ENCODE measurements at places on chromosomes 3 and 15.
A peak's percentile ranks its signal among the peaks of the same experiment; 100 is the strongest.

- DNase-seq: no peak
Observed at GRCh38 chr3:62805106-62805505, 70.1 kb downstream of the CADPS start.

DNA sequence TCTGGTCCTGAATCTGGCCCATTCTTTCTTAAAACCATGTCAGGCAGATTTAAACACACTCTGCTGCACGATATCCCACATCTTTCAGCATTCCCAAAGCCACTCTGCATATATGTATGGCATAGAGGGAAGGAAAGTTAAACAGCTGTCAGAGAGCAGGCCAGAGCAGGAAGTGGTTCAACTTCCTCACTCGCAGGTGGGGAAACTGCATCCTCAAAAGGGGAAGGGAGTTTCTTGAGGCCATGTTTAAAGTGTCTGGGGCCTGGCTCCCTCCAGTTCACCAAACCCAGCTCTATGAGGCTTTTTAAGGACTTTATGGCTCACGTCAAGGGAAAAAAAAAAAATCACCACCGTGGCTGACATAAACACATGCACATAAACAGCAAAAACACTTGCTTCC lies 123.1 kb downstream of the OPA1 start:
- no peak for DNase-seq

GRCh38 chr15:47820057-47820746 lies 102.9 kb downstream of the SEMA6D start:
- DNase-seq: no peak

GRCh38 chr3:109033000-109033660 lies 79.5 kb upstream of the GUCA1C start:
- DNase-seq: no peak

- no peak for DNase-seq
Observed at GRCh38 chr15:27665002-27665401, 434.1 kb downstream of the OCA2 start.

- DNase-seq: no peak
Observed at GRCh38 chr3:69567023-69567709, 172.1 kb upstream of the MITF start.

DNA sequence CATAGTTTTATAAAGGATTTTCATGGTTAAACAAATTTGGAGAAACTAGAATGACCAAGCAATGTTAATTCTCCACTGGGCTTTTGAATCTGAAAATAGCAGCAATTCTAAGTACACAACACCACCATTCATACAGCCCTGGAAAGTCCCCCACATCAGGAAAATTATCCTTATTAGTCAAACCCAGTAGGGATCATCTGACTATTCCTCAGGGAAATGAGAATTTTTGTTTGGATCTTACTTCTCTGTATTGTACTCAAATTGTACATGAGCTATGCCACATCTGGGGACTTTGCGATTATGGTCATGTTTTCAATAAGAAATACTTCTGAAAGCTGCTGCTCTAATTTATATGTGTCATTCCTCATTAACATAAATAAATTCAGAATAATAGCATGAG lies 46.0 kb downstream of the RARB start:
- DNase-seq: no peak

GRCh38 chr3:194067949-194068362 lies 68.0 kb upstream of the HES1 start:
- no peak for DNase-seq

- no peak for DNase-seq
Observed at GRCh38 chr15:76492538-76492937, 156.0 kb downstream of the ISL2 start.

GRCh38 chr3:122052968-122053367 lies 2.2 kb upstream of the CD86 start:
- DNase-seq: no peak

DNA sequence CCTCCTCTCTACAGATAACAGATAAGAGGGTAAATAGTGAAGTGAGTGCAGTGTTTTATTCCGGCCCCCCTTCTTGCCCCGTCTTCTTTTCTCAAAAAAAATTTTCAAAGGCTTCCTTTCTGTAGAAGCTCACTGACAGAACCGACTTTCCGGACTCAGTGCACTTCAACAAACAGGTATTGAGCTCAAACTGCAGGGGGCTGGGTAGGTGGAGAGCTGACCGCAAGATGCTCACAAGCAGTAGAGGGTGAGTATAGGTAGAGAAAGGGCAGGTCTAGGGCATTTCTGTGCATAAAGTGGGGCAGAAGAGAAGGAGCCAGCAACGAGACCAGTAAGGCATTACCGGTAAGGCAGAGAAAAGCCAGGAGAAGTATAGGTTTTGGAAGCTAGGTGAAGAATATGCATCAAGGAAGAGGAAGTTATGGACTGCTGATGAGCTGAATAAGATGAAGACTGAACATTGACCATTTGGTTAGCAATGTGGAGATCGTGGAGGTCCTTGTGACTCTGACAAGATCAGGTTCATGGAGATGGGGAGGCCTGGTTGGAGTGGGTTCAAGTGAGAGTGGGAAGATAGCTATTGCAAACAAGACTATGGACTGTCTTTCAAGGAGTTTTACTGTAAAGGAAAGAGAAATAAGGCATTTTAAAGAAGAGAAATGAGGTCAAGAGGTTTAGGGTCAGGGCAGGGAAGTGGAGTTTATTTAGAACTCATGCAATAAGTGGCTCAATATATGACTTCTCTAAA lies 97.4 kb downstream of the ST6GAL1 start:
- DNase-seq: peak; percentile 57

DNA sequence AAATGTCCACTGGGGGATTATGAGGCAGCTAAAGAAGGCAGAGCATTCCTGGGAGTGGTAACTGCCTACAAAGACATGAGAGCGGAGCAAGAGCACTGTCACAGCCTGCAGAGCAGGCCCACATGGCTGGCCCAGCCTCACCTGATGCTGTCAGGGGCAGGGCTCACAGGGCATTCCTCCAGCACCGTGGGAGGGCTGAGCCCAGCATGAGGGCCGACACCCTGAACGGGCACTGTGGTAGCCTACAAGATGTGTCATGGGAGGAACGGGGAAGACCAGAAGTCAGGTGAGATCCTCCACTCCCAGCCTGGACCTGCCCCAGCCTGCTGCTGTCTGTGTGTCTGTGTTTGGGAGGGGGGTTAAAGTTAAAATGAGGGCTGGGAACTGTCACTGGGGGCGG lies 30.1 kb downstream of the CCDC12 start:
- DNase-seq: no peak

- DNase-seq: no peak
Observed at GRCh38 chr3:183247011-183247589, 6.0 kb upstream of the B3GNT5 start.

GRCh38 chr3:186826410-186826975 lies 16.0 kb upstream of the ADIPOQ start:
- no peak for DNase-seq

DNA sequence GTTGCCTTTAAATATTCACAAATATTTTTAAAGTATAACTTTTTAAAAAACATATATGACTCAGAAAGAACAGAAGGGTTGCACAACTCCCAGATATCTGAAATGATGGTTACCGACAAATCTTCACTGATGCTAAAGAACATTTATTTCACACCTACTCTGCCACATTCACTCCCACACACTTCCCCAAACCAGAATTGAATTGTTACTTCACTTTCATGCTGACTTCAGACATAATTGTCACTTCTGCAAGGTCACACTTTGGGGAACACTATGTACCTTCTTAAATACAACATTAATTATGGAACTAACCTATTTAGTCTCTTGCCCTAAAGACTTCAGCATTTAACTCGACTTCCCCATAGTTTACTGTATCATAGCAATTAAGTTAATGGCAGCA lies 795.1 kb downstream of the FHIT start:
- no peak for DNase-seq

- no peak for DNase-seq
Observed at GRCh38 chr3:84893211-84893610, 65.6 kb upstream of the CADM2 start.

GRCh38 chr3:47444103-47444502 lies 31.6 kb downstream of the SCAP start:
- no peak for DNase-seq

- DNase-seq: no peak
Observed at GRCh38 chr3:57078635-57079473, 18.4 kb downstream of the SPATA12 start.

DNA sequence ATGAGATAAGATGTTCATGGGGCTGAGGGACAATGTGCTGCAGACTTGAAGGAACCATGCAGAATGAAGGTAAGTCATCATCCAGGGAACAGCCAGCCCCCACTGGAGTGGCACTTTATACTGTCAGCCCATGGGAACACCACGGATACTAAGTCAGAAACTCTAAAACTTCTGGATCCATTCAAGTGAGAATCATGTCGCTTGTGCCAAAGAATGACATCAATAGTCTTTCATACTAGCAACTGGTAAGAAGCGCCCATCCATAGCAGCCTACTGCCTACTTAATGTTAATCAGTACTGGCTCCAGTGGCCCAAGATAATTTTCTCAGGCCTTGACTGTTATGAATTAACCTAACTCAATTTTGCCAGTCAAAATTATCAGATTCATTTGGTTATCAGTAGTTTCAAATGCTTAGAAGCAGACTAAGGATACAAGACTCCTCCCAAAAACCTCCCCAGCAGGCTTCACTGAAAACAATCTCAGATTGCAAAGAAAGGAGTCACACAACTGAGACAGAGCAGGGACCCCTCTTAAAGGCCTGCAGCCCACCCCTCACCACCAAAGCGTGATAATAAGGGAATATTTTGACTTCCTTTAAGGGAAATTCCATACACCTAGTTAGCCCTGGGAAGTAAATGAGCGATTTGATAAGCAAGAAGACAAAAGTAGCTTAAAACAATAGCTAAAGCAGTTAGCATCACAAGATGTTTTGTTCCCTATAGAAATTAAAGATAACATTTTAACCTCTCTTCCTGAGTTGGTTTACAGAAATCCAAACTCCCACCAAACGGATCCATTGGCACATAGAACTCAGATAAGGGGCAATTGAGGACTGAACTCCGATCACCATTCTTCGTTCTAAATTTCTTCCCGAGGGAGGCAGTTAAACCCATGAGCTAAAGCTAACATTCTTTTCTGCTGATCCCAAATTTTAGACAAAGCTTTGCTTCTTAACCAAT lies 98.8 kb downstream of the TGFBR2 start:
- no peak for DNase-seq

- no peak for DNase-seq
Observed at GRCh38 chr3:51673802-51674654, 3.0 kb downstream of the TEX264 start.

- DNase-seq: no peak
Observed at GRCh38 chr3:179956416-179956830, 80.3 kb downstream of the PEX5L start.

GRCh38 chr3:57179580-57180410 lies 14.6 kb upstream of the IL17RD start:
- DNase-seq: no peak

DNA sequence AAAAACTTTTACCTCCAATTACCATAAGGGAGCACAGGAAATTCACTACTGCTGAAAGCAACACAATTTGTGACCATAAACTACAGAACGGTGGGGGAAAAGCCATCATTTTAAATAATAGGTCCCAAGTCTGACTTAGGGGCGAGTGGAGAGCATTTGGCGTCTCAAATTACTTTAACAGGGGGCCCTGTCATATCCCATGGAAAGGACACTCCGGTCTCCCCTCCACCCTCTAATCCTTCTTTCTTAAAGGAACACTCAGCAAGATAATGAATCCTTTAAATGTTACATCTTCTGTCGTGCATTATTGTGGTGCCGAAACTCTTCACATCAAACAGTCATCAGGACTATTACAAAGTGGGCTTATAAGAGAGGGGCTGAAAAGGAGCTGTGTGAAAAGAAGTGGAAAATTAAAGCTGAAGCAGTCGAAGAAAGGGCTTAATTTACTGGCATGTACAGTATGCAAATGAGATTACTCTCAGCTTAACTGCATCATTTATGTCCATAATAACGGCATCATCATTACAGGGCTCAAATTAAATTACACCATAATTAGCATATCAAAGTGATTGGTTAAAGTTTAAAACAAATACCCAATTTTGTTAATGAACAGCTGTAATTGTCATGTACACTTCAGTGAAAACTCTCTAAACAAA lies 342.2 kb downstream of the FOXP1 start:
- no peak for DNase-seq

GRCh38 chr3:100317912-100318311 lies 16.6 kb upstream of the NIT2 start:
- no peak for DNase-seq

- no peak for DNase-seq
Observed at GRCh38 chr15:72538931-72539330, 64.8 kb downstream of the ARIH1 start.

DNA sequence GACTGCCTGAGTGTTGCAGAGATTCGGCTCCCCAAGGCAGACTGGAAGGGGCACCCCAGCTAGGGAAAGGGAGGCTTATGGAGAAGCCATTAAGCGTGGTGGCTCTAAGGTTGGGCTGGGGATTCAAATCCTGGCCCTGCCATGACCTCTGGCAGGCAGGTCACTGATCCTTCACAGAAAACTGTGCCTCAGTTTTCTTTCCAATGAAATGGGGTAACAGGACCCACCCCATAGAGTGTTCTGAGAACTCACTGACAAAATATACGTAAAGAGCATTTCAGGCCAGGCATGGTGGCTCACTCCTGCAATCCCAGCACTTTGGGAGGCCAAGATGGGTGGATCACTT lies 34.6 kb downstream of the DNASE1L3 start:
- DNase-seq: no peak

DNA sequence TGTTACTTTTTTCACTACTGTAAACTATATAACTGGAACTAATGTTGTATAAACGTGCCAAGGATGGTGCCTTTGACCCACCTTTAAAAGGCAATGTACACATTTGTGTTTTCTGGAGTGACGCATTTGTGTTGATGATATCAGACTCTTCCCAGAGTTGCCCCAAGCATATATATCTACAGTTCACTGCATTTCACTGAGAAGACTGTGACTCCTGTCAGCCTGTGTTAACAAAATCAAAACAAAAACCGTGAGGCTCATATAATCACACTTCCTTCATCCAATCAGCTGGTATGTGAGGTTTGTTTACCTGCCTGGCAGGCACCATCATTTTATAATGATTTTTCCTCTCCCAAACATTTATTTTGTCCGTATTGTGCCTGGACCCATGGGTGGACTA lies 117.6 kb upstream of the ROBO1 start:
- DNase-seq: no peak

DNA sequence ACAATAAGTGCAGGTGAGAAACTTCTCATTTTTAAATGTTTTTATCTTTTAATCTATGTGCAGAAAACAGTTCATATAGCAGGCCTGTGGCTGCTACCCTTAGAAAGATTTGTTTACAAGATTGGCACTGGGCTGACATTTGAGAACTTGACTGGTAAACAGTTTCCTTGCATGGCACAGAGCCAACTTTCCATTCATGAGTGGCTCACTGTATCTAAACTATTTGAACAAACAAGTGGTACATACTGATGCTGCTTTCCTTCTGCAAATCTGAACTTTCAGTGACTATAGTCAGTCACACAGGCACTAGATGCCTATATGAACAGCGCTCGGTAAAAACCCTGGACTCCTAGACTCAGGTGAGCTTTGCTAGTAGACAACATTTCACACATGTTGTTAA lies 6.3 kb upstream of the GTPBP8 start:
- DNase-seq: no peak

All from activated naive CD4-positive, alpha-beta T cell (primary cell).